ENCODE measurements at places on chromosomes 4 and X.

DNA sequence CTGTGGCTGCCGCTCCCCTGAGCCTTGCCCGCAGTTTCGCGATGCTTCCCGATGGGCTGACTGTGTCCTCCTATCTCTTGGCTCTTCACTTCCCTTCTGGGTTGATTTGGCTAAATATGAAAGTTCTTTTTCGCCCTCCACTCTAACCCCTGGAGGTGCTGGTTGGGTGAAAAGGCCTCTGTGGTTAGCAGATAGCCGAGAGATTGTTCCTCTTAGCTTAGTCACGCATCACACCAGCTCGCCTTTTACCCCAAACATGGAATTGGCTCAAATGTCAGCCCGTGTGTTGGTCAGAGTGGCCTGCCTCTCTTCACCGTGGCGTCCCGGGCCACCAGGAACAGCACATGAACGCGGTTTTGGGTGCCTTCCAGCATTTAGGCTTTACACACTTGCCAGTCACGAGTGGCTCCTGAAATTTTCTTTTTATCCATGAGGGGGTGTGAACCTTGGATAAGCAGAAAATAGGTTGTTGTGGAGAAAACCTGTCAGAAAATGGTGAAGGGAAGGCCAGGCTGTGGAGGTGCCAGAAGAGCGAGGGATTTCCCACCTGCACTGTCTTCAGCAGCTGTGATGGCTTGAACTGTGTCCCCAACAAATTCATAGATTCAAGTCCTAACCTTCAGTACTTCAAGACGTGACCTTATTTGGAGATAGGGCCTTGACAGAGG is 8.9 kb downstream of the CLCN4 start:
- no peak for DNase-seq

DNA sequence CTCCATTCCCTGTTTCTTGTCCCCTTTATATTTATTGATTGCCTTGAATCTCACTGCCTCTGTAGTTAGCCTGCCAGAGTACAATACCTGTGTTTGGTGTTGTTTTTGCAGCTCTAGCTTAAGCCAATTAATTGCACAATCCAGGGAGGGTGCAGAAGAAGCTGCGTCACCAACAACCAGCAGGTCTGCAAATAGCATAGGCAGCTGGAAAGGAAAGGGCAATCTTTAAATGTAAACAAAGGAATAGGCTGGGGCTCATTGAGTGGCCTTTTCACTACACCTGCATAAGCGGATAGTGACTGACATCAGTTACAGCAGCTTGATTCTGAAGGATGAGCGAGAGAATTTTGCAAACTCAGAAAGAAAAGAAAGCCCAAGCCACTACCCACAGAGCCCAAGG is 106.8 kb upstream of the RAI2 start:
- DNase-seq = no peak

DNA sequence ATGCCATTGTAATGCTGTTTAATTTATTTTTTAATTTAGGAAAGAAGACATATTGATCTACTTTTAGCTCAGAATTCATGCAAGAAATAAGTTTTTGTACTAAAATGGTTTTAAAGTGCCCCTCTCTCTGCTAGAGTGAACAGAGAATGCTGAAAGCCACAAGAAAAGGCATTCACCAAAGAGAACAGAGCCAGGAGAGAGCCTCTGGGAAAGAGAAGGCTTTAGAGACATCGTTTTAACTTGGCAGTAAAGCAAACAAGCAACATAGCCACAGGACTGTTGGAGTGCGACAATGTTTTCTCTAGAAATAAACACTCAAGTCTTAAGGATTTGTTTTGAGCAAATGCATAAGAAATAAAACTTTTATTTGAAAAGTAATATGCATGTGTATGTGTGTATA is 484.1 kb upstream of the CPEB2 start:
- no peak for DNase-seq

DNA sequence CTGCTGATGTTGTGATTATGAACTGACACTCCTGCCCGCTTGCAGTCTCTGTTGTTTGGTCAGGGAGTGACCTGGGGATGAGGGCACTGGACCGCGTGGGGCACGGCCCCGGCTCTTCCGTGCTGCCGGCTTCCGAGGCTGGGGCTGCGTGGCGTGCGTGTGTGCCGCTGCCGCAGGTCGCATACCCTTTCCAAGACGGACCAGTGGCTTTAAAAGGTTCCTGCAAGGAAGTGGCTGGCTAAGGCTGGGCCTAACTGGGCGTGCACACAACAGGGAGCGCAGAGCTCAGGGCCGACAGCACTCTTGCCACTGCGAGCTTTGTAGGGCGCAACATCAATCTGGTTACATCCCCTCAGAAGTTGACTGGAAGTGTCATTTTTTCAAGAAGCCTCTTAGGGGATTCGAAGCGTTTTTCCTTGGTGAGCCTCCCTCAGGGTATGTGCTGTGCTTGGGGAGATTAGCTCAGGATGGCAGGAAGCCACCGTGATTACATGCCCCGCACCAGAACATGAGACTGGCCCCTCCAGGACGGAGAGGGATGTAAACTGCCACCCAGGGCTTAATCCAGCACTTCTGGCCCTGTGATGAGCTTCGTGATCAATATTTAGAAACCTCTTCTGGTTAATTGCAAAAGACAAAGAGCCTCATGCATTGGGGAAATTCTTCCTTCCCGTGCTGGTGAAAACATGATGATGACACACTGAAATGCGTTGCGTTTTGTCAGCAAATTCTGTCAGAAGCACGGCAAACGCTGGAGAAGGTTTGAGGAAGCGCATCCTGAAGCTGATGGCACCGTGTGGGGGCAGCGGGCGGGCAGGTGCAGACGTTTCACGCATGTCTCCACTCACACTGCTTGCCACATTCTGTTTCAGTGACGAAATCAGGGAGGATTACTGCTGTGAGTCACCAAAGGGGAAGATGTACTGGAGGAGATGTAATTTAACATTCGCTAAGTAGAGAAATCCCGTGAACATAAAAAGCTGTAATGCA is 11.1 kb downstream of the MAEA start:
- peak; percentile 45 for DNase-seq

GRCh38 chr4:113008135-113008534 is 41.3 kb upstream of the ANK2 start:
- DNase-seq = no peak

- no peak for DNase-seq
These were observed 604.8 kb downstream of the TRAM1L1 start for GRCh38 chr4:116480546-116480945.

All from non-pigmented ciliary epithelial cell (primary cell).